Immature natural killer cell (primary cell): ENCODE measurements at places on chromosomes 2 and 18. TPM values are rescaled to one million over a fixed set of nuclear protein-coding genes. Genes with fewer than 3 reads are reported as not detected.

The KIF5C gene
- polyA plus RNA-seq = not detected

DNA sequence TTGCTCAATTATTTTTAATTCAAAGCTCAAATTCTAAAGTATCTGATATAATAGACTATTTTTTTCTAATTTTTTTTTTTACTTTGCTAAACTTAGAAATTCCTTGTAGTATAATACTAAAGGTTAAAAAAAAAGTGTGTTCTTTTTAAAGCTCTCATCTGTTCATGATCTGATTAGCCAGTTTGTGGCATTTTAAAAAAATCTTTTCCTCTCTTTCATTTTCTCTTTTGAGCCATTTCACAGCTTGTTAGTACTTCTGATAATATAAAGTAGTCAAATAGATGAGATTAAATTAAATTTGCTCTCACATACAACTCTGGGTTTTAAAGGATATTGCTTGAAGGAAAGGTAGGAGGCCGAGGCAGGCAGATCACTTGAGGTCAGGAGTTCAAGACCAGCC, 40.7 kb upstream of the NEMP2 start:
- DNase-seq = peak; percentile 43

DNA sequence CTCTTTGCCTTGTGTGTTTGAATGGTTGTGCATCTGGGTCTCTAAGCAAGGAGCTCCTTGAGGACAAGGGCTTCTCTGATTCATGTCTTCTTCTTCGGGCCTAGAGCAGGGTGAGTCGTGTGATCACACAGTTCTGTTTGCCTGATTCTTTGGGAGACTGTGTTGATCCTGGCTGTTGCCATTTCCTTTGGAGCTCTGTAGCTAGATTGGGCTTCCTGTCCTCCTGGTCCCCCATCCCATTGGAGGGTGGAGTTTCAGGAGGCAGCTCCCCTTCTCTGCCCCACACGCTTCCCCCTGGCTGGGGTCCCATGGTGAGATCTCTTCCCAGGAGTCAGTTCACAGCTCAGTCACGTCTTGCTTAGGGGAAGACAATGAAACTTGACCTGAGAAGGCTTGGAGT, 92.8 kb downstream of the TRIB2 start:
- DNase-seq = no peak

- DNase-seq = peak; percentile 25
These were observed 147.1 kb upstream of the FHL2 start for GRCh38 chr2:105545730-105546627.

GRCh38 chr2:209993968-209994367, 8.5 kb upstream of the RPE start:
- DNase-seq = no peak
